WTC11 (cell line): ENCODE measurements at places on chromosomes 13 and 19. TPM values are rescaled to one million over a fixed set of nuclear protein-coding genes. Genes with fewer than 3 reads are reported as not detected.

CERS1 gene
- total RNA-seq: 14.7 to 24.5 TPM (median 22.6 TPM) in 3 replicates

FLT3 gene
- total RNA-seq: 0.15 to 0.34 TPM (median 0.16 TPM) in 3 replicates

- H3K27me3 ChIP-seq: no peaks in the 10 kb centered on the region
- H3K36me3 ChIP-seq: no peaks in the 10 kb centered on the region
- H3K4me3 ChIP-seq: no peak overlapping the region
- DNase-seq: no peak
- no peak overlapping the region for H3K27ac ChIP-seq
- peaks cover 24% of the 10 kb centered on the region for H3K4me1 ChIP-seq
These were observed 192.1 kb upstream of the TSC22D1 start for GRCh38 chr13:44768239-44768638.

- no peak for DNase-seq
- H3K27ac ChIP-seq: peak overlapping the region; percentile 42
- peaks cover 43% of the 10 kb centered on the region for H3K36me3 ChIP-seq
- peaks cover 18% of the 10 kb centered on the region for H3K4me1 ChIP-seq
- 0 out of 2 replicates have a peak overlapping the region, but pooled peaks have one; percentile 18 for H3K4me3 ChIP-seq
These were observed 5.1 kb downstream of the TBCB start for GRCh38 chr19:36120092-36120983.
